ENCODE measurements at places on chromosomes 7 and 10.

DNA sequence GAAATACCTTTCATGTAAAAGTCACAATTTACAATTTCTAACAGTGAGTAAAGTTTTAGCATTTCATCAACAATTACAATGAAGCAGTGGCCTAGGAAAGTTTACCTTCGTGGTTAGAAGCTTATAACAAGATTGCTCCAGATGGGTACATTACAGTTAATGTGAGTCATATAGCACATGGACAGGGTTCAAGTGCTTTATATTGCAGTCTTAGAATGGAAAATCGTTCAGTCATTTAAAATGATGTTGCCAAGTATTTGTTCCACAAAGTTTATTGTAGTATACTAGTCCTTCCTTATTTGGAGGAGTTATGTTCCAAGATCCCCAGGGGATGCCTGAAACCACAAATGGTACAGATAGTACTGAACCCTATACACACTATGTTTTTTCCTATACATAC, 174.6 kb upstream of the TARP start:
- no peak for DNase-seq

GRCh38 chr7:142873281-142873784, 12.2 kb downstream of the TRPV6 start:
- DNase-seq: no peak

DNA sequence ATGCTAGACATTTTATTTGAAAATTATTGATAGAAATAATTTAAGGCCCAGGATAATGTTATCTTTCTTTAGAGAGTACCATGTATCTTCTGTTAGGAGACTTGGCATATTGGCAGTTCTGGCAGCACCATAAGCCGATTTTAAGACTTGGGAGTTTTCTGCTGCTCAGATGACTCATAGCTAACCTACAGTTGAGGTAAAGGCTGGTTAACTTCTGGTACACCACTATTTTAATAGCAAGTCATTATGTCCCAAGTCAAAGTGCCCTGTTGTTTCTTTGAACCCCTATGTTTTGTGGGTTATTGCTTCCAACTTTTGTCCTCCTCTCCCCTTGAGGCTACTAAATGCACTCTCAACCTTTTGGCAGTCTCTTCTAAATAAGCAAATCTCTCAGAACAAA, 25.2 kb downstream of the ATRNL1 start:
- DNase-seq: no peak

GRCh38 chr10:91884536-91884935, 24.8 kb downstream of the FGFBP3 start:
- no peak for DNase-seq

DNA sequence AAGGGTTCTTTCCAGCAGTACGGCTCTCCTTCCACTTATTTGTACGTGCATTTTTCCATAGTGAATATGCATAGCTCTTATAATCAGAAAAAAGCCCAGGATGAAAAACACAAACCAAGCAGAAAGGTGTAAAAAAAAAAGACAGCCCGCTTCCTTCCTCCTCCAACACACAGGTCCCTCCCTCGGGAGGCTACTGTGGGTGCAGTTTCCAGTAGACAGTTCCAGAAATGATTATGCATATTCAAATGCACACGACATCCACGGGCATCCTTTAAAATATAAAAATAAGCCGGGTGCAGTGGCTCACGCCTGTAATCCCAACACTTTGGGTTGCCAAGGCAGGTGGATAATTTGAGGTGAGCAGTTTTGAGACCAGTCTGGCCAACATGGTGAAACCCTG, 59.9 kb downstream of the TNRC18 start:
- no peak for DNase-seq

DNA sequence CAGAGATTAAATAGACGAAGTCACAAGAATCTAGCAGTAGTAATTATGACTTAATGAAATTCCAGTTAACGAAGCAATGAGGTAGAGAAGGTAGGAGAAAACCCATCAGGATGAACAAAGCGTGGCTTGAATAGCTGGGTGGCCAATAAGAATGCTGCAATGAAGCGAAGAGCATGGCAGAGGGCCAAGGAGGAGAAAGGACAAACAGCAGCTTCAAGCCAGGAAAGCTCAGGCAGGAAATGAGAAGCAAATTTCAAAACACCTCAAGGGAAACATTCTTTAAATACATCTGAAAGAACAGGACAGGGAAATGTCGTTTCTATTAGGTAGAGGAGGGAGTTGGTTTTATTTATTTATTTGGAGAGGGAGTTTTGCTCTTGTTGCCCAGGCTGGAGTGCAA, 122.5 kb downstream of the KIAA1217 start:
- no peak for DNase-seq

DNA sequence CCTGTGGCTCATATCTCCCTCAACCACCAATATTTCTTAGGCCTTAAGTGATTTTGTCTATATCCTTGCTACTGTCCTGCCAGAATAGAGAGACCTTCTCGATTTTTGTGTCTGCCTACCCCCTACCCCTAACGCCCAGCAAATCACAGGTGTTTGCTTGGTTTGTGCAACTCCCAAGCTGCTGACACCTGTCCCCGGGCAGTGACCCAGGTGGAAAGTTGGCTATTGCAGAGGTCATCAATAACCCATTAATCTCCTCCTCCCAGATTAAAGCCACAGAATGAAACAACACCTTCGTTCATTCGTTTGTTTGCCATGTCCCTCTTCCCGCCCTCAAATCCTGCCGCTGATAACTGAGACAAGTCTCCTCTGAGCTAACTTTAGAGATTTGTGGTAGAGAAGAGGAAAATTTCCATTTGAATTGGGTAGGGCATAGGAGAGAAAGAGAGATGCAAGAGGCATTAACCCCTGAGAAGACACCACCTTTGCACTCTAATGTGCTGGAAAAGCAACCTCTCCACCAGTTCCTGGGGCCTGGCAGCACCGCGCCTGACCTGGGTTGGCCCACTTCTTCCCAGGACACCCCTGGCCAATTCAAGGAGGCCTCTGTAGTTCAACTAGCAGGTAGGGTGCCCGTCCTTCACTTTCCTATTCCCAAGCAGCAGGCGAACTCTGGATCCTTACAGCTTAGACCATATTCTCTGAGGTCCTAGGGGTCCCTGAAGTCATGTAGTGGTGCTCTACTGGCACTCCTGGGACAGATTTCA, 3.0 kb downstream of the NEUROG3 start:
- no peak for DNase-seq

DNA sequence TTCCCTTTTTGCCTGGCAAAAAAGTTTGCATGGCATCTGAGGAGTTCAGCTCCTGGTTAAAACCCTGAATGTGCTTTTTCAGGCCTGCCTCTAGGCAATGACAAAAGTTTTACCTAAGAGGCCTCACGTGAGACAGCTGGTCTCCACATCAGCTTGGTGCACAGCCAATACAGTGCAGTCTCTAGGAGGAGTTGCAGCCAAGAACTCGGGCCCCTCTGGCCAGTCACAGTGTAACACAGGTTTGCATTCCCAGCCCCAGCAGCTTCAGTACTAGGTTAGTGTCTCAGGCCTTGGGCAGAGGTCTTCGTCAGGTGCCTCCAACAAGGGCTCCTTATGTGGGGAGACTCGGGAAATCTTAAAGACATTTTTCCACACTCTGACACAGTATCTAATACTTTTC, 771.7 kb downstream of the SORCS1 start:
- DNase-seq: no peak

DNA sequence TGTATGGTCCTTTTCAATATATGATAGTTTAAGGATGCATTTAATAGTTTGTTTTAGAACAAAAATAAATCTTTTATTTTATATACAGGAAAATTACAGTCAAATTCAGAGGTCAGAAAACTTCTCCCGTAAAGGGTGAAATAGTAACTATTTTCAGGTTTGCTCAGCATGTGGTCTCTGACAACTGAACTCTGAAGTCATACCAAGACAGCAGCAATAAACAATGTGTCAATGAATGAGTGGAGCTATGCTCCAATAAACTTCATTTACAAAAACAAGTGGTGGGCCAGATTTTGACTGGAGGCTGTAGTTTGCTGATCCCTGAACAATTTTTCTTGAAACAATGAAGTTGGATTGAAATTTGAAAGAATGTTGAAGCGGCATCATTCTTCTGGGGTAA, 123.6 kb downstream of the ZNF248 start:
- no peak for DNase-seq

GRCh38 chr10:110786172-110786571, 85.6 kb upstream of the PDCD4 start:
- DNase-seq: no peak

- DNase-seq: no peak
These were observed 177.9 kb upstream of the PLXDC2 start for GRCh38 chr10:19638182-19638895.

DNA sequence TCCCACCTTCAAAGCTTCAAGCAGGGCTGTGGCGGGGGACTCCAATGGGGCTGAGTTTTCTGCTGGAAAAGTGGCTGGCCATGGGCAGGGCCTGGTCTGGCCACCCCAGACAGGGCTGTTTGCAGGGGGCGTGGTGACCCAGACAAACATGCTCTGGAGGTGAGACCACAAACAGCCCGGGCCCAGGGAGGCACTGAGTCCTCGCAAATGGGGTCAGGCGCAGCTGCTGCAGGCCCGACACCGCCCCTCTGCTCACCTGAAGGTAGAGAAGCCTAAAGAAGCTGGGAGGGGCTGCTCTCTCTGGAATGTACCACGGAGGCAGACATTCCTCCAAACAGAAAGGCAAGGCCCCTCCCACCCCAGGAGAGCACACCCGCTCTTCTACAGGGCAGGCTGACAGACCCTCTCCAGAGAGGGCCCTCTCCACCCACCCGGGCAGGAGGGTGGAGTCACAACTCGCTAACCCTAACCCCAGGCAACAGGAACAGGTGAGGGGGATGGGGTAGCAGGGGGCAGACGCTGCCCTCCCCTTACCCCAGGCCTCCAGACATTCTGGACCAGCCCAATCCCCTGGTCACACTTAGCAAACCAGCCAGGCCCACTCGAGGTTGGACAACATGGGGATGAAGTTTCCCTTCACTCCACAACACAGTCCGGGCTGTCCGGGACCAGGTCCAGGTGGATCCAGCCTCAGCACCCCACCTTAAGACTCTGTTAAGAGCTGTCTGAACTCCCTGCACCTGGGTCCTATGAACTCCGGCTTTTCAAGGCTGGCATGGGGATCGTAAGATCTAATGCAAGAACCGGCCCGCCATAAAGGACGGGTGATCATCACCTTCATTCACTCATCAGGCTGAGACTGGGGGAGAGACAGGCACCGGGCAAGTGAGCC, 32.3 kb downstream of the OAT start:
- no peak for DNase-seq

DNA sequence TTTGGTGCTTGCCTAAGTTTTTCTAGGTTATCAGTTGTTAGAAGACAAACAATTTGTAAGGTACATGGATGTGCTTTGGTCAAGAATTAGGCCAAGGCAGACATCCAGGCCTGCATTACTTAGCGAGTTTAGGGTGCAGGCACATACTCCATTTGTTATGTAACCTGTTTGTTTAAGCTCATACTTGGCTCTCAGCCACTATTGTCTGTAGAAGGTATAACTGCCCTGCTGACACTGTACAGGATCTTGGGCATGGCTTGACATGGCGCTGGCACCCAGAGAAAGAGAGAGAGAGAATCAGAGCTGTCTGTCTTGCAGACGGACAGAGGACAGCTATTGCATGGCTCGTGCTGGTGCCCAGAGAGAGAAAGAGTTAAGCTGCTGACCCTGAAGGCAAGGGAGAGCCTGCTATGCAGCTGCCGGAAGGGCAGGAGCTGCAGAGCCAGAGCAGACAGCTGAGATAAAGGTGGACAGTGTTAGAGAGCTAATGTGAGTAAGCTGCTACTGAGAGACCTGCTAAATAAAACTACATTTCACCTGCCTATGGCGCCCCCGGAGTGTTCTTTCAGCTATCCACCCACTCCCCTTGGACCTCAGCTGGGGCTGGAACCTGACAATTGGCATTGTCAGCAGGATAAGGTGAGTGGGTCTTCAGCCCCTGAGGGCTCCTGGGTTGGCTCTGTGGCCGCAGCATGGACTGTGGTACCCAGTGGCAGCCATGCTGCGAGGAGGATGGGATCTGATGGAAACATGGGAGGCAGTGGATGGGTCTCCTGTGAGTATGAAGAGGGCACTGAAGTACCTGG, 120.9 kb upstream of the TMEM106B start:
- no peak for DNase-seq

Measured in stimulated activated CD8-positive, alpha-beta memory T cell treated with anti-CD3 and anti-CD28 coated beads, Interleukin-2, amount 100 ng/mL, for 1 hour (primary cell).